ENCODE measurements at places on chromosomes 6 and 20. TPM values are rescaled to one million over a fixed set of nuclear protein-coding genes. Genes with fewer than 3 reads are reported as not detected.

DNA sequence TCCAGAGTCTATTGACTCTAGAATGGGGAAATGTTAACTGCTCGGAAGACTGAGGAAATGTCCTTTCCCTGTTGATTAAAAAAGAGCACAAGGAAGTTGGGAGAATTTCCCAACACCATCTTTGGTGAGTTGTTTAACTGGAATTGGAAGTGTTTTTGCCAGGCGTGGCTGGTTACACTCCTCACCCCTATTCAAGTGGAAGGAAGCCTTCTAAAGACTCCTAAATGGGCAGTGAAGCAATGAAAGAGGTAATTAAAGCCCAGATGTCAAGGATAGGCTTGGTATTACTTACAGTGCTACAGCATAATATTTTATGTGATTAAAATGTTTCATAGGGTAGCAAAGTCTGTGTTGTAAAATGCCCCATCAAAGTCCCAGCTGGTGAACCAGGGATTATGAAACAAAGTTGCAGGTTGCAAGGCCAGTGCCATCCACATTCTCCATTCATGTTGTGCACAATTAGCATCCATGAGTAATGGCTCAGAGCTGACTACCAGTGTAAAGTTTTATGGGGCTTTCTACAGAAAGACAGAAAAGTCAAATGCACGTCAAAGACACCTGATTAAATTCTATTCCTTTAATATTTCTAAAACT lies 52.6 kb downstream of the BTBD3 start:
- no peak for DNase-seq
- H3K27ac ChIP-seq: no peak overlapping the region
- H3K27me3 ChIP-seq: no peaks in the 10 kb centered on the region
- no peaks in the 10 kb centered on the region for H3K36me3 ChIP-seq
- no peak overlapping the region for H3K4me3 ChIP-seq

- H3K36me3 ChIP-seq: peaks cover 4% of the 10 kb centered on the region
- no peaks in the 10 kb centered on the region for H3K27me3 ChIP-seq
- no peak overlapping the region for H3K4me3 ChIP-seq
- DNase-seq: no peak
- no peak overlapping the region for H3K27ac ChIP-seq
These were observed 1235.4 kb upstream of the GJE1 start for GRCh38 chr6:140897349-140897748.

DNA sequence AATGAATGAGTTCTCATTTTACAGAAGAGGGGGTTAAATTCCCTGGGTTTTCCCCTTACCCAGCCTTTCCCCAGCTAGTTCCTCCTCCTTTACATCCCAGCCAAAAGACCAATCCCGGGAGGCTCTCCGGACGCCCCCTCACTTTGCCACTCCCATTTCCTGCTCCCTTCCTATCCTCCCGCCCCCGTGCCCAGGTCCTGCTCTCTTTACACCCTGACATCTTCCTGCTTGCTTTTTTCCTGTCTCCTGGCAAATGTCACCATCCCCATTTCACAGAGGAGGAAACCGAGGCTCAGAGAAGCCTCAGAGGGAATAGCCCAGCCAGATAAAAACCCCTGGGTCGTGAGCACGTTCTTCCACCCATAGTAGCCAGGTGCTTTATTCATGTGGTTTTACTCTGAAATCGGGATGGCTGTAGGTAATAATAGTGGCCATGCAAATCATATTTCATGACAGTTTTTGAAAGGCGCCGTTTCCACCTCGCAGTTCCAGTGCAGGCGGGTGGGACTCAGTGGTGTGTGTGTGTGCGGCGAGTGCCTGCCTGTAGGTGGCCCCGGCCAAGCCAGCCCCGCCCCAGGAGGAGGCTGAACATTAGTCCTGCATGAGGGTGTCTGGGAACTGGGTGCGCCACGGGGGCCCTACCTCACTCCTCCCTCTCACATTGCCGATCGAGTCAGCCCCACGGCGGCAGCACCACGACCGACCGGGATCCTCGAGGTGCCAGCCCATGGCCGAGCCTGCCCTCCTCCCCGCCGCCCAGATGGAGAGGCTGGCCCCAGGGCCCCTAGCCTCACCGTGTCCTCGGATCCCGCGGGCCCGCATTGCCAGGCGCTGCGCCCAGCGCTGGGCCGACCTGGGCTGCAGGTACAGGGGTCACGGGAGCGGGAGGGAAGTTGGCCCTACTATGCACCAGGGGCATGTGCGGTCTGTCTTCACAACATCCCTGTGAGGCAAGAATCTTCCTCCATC lies at the start of gene ARHGAP40:
Gene ARHGAP40 (plus strand): TSS at position 594 of the 969 bp plus-strand sequence.
- H3K36me3 ChIP-seq: no peaks in the 10 kb centered on the region
- no peak for DNase-seq
- H3K27me3 ChIP-seq: peaks cover 40% of the 10 kb centered on the region
- peak within 1 kb of the TSS; percentile 36 for H3K4me3 ChIP-seq
- H3K27ac ChIP-seq: no peak within 1 kb of the TSS

DNA sequence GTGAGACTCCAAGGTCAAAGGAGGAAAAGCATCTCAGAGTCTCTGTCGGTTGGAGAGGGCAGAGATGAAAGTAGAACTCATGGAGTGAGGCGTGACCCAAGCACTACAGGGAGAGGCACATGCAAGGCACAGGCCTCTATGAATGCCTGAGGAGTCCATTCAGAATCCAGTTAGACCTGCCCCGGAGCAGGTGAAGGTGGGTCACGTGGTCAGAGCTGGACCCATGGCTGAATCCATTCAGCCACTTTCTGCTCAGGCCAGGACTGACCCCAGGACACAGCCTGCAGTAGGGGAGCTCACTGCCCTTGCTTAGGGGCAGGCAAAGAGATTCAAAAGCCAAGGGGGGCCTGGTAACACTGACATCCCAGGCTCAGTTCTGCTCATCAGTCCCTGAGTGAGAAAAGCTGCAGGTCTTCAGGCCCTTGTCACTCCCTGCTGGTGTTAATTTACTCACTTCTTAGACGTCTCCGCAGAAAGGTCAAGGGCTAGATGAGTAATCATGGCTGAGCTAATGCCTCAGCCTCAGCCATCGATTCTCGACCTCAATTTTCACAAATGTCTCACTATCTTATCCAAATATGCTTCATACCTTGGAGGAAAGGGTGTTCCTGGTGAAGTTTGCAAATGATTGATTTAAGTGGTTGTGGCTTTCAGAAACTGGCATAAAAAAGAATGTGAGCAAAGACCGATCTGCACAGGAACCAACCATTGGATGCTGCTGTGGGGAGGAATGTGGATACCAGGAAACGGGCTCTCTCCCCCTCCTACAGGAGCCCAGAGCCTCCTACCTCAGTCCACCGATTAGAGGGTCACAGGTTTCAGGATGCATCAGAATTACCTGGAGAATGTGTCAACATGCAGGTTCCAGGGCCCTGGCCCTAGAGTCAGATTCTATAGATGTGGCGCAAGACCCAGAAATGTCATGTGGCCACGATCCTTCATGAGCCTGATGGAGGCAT lies 584.4 kb downstream of the PTPRT start:
- H3K4me1 ChIP-seq: no peaks in the 10 kb centered on the region
- no peak overlapping the region for H3K4me3 ChIP-seq
- H3K36me3 ChIP-seq: no peaks in the 10 kb centered on the region
- no peak for DNase-seq
- no peak overlapping the region for H3K27ac ChIP-seq
- H3K27me3 ChIP-seq: no peaks in the 10 kb centered on the region

The HEY2 gene
- 11.7 TPM for total RNA-seq

- H3K27me3 ChIP-seq: peaks cover 11% of the 10 kb centered on the region
- no peak overlapping the region for H3K4me3 ChIP-seq
- no peak for DNase-seq
- H3K27ac ChIP-seq: no peak overlapping the region
- H3K4me1 ChIP-seq: peaks cover 5% of the 10 kb centered on the region
These were observed 106.6 kb downstream of the RNASET2 start for GRCh38 chr6:166849749-166850183.

DNA sequence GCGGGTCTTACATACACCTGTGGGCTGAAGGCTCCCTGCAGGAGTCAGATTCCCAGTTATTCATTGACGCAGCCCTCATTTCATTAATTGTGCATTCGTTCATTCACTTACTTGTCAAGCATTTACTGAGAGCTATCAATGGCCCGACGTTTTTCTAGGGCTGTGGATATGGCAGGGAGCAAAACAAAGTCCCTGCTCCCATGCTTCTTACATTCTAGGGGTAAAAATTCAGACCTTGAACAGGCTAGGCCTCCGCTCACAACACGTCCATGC lies 369 bp upstream of the NSFL1C start:
- H3K4me3 ChIP-seq: peak overlapping the region; percentile 82
- H3K36me3 ChIP-seq: no peaks in the 10 kb centered on the region
- H3K27me3 ChIP-seq: peaks cover 11% of the 10 kb centered on the region
- H3K27ac ChIP-seq: no peak overlapping the region

DNA sequence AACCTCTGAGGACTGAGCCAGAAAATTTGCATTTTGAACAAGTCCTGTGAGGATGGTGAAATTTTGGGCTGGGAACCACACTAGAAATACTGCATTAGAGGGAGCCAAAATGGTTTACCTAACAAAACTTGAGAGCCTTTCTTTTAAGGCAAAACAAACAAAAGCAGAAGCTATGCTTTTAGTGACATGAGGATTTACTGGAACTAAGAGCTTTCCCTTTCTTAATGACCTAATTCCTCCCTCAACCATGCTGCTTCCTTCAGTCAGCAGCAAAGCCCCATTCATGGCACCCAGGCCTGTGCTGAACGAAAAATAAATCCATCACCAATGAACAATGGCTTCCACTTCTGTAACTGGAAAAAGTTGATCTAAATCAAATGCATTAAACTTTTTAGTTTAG lies 974.3 kb downstream of the HACE1 start:
- H3K4me1 ChIP-seq: peaks cover 16% of the 10 kb centered on the region
- no peak for DNase-seq
- H3K36me3 ChIP-seq: no peaks in the 10 kb centered on the region
- no peaks in the 10 kb centered on the region for H3K27me3 ChIP-seq
- no peak overlapping the region for H3K27ac ChIP-seq
- H3K4me3 ChIP-seq: no peak overlapping the region

DNA sequence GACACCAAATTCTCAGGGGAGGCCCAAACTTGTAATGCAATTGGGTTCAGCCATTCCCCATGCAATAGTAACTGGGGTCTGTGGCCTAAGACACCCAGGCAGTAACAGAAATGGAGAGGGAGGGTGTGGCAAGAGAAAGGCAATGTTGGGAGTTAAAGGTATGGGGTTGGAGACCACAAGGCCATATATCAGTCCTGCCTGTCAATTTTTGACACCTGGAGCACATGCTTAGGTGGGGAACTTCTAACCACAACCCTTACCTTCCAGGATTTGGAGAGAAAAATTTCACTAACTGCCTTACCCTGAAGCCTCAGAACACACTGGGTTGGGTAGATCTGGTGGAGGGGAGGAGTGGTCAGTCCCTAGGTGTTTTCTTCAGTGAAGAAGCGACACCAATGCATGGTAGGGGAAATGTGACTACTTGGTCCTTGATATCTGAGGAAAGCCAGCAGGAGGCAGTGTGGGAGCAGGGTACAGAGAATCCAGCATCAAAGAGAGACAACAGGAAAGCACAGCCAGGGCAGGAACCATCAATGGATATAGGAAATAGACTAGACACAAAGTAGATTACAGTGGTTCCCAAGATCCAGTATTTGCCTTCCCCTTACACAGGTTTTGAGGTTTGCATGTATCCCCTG lies 6.8 kb upstream of the USP49 start:
- DNase-seq: no peak
- no peaks in the 10 kb centered on the region for H3K27me3 ChIP-seq
- no peak overlapping the region for H3K4me3 ChIP-seq
- H3K36me3 ChIP-seq: peaks cover 18% of the 10 kb centered on the region
- H3K27ac ChIP-seq: no peak overlapping the region
- H3K4me1 ChIP-seq: no peaks in the 10 kb centered on the region

The HMGN3 gene
- total RNA-seq: 106 TPM

The CALHM4 gene
- total RNA-seq: not detected

GRCh38 chr6:63864061-63864460 lies 228.5 kb downstream of the PHF3 start:
- DNase-seq: no peak
- H3K27me3 ChIP-seq: no peaks in the 10 kb centered on the region
- no peak overlapping the region for H3K27ac ChIP-seq
- no peaks in the 10 kb centered on the region for H3K36me3 ChIP-seq
- no peak overlapping the region for H3K4me3 ChIP-seq

DNA sequence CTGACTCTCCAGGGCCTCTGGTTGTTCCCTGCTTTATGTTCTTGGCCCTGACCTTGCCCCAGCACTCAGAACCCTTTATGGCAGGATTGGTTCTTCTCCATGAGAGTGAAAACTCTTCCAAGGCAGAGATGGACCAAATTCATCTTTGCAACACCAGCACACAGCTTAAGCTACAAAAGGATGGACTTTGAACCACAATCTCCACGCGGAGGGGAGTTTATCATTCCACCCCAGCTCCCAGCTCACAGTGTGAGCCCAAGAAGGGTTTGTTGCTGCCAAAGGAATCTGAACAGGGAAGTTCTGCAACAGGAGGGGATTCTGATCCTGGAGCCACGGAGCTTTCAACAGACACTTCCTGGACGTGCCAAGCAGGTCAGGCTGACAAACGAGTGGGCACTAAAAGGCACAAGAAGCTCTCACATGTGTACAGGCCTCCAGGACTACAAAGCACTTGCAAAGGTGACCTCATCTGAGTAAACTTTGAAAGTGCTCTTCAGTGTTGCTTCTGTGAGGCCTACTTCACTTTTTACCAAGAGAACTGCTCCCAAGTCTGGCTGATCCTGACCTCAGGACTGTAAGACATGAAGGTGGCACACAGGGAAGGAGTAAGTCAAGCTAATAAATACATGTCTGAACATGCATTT lies 8.9 kb downstream of the FITM2 start:
- no peak for DNase-seq
- H3K27me3 ChIP-seq: no peaks in the 10 kb centered on the region
- H3K4me3 ChIP-seq: no peak overlapping the region

The PRPH2 gene
- total RNA-seq: 0.11 TPM

The ENPP5 gene
- total RNA-seq: 8.7 TPM

The PDE10A gene
- 13.0 TPM for total RNA-seq

DNA sequence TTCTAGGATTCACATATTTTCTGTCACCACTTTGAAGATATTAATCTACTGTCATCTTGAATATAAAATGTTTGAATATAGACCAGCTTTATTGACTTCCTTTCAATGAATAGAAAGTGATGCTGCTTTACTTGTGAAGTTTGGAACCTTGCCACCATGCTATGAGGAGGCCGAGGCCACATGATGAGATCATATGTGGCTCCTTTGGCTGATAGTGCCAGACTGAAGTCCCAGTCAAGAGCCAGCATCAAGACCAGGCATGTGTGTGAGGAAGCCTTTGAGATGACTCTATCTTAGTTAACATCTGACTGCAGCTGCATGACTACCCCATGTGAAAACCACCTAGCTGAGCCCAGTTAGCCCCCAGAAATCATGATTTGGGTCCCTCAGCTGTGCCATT lies 169.5 kb downstream of the OTOR start:
- no peaks in the 10 kb centered on the region for H3K27me3 ChIP-seq
- H3K4me3 ChIP-seq: no peak overlapping the region
- no peak for DNase-seq
- no peak overlapping the region for H3K27ac ChIP-seq
- H3K4me1 ChIP-seq: peaks cover 2% of the 10 kb centered on the region
